Activated T-helper 2 cell treated with anti-CD3 and anti-CD28 coated beads, Interferon-gamma antibody, Interleukin-2, Interleukin-4, amounts not matched to agents 10 μg/mL and 5 μg/mL and 100 μg/mL, durations not matched to agents 14 hours and 24 hours and 36 hours (primary cell): ENCODE measurements at places on chromosomes 16 and 17. TPM values are rescaled to one million over a fixed set of nuclear protein-coding genes. Genes with fewer than 3 reads are reported as not detected.

Gene ASGR2
- not detected in 2 replicates for total RNA-seq

Gene SSTR5
- total RNA-seq: not detected in 2 replicates

Gene UMOD
- not detected in 2 replicates for total RNA-seq

Gene CCR7
- 367 and 374 TPM in 2 replicates for total RNA-seq

Gene KRTAP9-4
- total RNA-seq: not detected in 2 replicates

Gene HBA2
- 0.32 TPM in 1 of 2 replicates, not detected in the other for total RNA-seq

Gene MSLN
- total RNA-seq: not detected in 2 replicates

Gene CDH3
- 0.23 and 0.75 TPM in 2 replicates for total RNA-seq

DNA sequence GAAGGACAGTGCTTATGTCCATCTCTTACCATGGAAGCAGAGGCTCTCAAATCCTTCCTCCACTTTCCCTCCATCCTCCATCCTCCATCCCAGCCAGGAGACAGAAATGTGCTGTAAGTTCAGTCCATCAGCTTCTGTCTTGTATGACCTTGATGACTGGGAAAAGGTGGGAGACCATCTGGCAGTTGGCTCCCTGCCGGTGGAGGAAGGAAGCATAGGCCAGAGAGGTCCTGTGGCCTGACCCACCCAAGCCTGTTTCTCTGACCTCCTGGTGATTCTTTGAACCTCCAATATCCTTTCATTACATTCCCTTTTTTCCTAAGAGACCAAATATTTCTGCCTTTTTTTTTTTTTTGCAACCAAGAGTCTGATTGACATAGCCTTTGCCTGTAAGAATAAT is 215.3 kb downstream of the ABCC12 start:
- DNase-seq: no peak

- no peak for DNase-seq
These were observed 80.8 kb upstream of the PLCG2 start for GRCh38 chr16:81698310-81698641.

GRCh38 chr16:18832006-18832405 is 30.7 kb upstream of the ARL6IP1 start:
- DNase-seq: no peak

- DNase-seq: no peak
These were observed 481 bp downstream of the HEXIM2 start for GRCh38 chr17:45162025-45162687.

- DNase-seq: no peak
These were observed 82.9 kb downstream of the SDR42E1 start for GRCh38 chr16:81928271-81928918.

DNA sequence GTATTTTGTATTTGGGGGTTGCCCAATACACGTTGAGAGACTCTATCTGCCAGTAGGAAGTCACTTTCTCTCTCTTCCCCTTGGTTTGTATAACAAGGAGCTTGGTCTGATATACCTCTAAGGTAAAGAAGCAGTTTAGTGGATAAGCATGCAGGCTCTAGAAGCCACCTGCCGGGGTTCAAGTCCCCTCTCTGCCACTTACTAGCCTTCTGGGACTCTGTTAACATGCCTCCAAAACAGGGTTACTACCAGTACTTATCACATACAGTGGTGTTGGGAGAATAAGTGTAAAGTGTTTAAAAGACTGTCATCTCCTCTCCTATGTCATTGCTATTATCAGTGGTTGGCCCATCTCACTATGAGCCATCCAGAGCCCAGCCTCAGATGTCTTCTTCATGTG is 156.1 kb upstream of the HS3ST3A1 start:
- DNase-seq: no peak

- DNase-seq: no peak
These were observed 101.2 kb downstream of the FTO start for GRCh38 chr16:53805113-53805512.

DNA sequence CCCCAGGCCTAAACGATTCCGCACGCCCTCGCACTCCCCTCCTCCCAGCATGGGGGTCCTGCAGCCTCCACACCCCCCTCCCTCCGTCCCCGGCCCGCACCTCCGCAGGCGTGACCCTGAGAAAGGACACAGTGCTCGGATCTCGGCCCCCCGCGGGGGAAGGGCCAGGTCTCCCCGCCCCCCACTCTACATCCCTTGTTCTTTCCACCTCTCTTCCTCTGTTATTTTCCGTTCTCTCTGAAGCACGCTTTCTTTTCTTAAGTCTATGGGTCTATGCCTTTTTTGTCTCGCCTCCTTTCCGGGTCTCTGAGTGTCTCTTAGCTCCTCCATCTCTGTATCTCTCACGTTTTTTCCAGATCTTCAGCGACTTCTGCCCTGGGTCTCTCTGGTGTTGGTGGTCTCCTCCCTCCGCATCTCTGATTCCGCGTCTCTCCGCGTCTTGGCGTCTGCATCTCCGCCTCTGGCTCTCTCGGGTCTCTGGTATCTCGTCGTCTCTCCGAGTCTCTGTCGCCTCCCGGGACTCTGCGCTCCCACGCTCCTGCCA is 2.1 kb upstream of the HES7 start:
- peak; percentile 23 for DNase-seq
